ENCODE measurements at places on chromosomes 13 and 19.

GRCh38 chr13:43799191-43799590 is 12.4 kb upstream of the ENOX1 start:
- DNase-seq: no peak

DNA sequence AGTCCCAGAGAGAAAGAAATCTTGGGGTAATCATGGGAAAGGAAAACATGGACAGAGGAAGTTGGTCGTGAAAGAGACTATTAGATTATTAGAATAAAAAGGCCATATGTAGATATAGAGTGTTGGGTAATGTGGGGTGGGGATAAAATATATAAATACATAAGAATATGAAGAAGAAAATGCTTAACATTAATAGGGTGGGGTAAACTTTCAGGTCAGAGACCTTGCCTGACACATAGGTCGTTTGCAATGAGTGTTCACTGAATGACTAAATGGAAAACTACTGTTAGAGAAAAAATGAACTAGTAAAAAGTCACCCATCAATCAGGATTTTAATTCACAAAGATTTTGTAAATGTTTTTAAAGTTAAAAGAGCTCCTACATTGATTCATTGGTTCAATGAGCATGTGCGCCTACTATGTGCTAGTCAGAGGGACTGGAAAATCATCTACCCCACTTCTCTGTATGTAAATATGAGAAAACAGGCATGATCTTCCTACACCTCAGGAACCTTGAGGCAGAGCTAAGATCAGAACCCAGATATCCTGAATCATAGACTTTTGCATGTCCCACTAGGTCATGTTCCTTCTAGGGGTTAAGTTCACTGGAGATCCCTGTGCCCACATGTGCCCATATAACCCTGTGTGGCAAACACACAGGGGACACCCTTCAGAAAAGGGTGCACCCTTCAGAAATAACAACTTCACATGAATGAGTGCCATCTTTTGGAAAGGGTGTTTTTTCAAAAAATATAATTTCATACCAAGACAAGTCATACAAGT is 24.6 kb upstream of the KLF12 start:
- DNase-seq: no peak

DNA sequence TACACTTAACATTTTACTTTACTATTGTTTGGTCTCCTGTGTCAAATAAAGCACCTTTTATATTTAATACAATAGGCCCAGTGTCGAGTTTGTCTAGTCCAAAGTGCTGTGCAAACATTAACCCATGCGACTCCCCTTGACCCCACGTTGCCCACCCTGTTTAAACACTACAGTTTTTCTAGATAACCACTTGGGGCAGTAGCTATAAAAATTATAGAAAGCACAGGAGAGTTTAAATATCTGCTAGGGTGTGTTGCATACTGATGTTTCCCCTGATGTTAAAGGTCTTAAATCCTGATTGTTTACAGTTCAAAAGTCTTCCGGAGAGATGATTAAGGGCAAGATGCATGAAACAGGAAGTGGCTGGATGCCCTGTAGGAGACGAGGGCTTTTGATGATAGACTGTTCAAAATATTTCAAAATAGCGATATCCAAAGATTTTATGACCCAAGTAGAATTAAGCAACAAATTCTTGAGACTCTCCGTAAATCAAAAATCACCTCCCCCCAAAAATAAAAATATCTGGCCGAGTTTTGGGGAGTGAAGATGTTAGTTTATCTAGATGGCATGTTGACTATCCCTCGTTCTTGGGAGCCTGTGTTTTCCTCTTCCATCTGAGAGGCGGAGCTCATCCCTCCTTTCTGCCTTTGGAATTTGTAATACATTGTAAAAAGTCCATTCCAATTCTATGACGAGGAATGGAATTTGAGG is 167.1 kb downstream of the FGF9 start:
- DNase-seq: no peak

- no peak for DNase-seq
Measured at GRCh38 chr13:114067886-114068651, 64.4 kb downstream of the RASA3 start.

DNA sequence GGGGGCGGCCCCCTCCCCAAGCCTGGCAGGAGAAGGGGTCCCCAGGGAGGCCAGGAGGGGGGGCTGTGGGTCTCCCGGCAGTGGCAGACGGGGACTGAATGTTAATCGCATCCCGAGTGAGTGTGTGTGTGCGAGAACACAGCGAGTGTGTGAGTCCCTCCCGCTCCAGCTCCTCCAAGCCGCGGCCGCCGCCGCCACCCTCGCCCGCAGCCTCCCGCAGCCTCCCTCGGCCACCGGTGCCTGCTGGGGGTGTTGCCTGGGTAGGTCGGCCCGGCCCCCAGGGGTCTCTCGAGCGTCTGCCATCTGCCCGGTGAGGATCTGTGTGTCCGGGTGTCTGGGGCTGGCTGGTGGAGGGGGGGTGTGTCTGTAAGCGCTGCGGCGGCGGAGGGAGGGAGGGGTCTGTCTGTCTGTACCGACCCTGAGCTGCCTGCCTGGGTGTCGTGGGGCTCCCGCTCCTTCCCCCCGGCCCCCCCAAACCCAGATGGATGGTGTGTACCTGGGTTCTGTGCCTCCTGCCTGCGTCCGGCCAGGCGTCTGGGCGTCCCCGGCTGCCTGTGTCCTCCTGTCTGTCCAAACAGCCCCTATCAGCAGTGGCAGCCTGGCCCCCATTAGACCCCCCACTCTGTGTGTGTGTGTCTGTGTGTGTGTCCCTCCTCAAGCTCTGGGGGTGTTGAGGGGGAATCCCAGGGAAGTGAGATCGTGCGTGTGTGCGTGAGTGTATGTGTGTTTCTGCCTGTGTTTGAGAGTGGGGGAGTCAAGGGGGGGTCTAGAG is at the start of gene GRIN2D:
TSS of gene GRIN2D (plus strand) at position 110 of the 772 bp plus-strand sequence. CDS start 4,725 bp downstream, outside the sequence.
- DNase-seq: no peak

GRCh38 chr13:107713314-107713713 is 502.0 kb downstream of the LIG4 start:
- no peak for DNase-seq

DNA sequence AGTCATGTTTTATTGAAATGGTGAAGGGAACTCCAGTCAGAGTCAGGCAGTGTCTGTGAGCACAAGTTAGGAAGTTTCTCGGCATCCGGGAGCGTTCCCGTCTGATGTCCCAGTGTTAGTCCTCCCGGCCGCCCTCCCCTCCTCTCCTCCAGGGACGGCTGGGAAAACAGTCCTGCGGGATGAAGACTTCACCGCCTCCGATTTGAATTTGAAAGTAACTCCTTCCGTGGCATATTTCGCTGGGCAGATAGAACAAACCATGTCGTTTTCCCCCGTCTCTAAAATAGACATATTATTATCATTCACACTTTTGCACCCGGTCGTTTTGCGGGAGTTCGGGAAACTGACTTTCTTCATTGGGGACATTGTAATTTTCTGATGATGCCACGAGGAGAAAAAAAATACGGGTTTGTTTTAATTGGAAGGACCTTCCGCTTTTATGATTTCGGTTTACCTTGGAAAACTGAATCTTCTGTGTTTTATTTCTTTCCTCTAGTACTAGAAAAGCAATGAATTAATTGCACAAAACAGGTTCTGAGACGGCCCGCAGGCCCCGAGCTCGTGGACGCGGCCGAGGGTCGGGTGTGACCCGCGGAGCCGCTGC is 76.6 kb downstream of the ZIC5 start:
- DNase-seq: no peak

DNA sequence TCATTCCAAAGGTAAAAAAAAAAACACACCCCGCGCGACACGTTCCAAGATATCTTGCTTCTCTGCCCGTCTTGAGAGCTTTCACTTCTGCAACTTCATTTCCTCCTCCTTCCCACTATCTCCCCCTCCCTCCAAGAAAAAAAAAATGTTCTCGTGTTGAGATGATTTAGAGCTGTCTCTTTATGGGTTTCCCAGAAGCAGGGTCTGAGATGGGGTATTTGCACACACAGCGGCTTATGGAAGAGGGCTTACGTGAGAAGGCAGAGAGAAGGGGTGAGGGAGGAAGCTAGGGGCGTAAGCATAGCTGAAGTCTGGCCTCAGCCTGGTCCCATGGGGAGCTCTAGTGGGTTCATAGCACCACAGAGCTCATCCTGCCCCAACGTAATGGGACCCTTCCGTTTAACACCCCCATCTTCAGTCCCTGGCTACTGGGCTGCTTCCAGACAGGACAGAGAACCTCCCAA is 31.3 kb upstream of the USE1 start:
- DNase-seq: no peak

DNA sequence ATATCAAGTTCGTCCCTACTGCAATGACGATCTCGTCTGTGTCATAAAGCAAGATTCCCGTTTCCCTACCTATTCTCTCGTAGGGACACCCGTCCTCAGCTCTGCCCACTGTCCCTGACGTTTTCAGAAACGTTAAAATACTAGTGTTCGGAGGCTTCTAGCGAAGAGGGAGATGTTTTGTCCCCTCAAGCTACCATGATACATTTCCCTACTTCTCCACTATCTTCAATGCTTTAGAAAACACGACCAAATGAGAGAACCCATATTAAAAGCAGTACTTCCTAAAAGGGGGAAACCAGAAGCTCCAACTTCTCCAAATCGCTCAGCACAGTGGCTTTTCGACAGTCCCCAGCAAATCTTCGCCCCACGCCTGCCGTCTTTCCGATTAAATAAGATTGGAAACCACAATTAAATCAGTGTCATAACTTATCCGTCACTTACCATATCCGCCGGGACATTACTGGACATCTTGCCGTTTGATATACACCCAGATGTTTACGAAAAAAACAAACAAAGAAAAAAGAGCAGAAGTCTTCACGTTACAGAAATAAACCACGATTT is 1.3 kb downstream of the UBL3 start:
- DNase-seq: no peak

DNA sequence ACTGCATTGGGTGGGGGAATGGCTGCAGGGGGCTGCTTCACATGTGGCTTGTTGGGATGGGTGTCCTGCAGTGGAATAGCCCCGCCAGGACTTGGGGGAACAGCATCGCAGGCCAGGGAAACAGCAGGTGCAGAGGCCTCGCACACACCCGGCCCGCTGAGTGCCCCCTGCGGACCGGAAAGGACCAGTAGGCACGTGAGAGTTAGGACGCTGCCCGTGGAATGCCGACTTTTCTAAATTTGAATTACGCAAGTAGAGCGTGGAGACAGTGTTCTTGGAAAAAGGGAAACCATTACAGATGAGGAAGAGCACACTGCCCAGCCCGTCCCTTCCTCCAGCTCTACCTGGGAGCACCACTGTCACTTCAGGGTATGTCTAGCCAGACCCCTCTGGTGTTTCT is 11.5 kb downstream of the DNM2 start:
- no peak for DNase-seq

GRCh38 chr13:87923753-87924152 is 252.6 kb downstream of the SLITRK5 start:
- DNase-seq: no peak

GRCh38 chr19:34359954-34360315 is 5.1 kb upstream of the GPI start:
- DNase-seq: no peak

GRCh38 chr13:45367358-45367757 is 26.4 kb upstream of the TPT1 start:
- peak; percentile 81 for DNase-seq

DNA sequence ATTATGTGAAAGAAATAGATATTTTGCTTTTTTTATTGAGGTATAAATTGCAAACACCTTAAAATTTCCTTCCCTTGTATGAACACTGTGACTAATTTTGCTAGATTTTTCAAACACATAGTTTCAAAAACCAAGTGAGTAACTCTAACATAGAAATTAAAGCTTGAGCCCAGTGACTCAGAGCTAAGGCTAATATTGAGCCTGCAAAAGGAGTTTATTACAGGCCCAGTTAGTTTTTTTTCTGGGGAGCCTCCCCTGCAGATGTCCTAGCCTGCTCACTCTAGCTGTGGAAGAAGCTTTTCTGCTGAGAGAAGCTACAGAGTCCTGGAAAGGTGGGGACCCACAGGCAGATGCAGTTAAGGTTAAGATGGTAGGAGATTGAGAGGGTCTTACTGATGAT is 3.4 kb downstream of the ZNF430 start:
- DNase-seq: no peak

DNA sequence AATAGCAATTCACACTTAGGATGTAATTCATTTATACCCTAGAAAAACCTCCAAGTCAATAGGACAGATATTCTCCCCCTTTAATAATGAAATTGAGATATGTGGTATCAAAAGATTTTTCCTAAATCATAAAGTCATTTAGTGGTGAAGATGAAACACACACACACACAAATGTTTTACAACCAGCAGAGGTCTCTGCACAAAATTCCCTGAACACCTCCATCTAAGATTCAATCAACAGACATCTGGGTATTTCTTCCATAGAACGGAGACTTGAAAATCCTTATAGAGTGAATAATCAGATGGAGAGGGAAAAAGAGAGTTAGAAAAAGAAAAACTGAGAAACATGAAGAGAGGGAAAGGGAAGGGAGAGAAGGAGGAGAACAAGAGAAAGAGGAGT is 52.8 kb downstream of the MYCBP2 start:
- no peak for DNase-seq

GRCh38 chr19:16654140-16654539 is 5.8 kb downstream of the SMIM7 start:
- DNase-seq: no peak

DNA sequence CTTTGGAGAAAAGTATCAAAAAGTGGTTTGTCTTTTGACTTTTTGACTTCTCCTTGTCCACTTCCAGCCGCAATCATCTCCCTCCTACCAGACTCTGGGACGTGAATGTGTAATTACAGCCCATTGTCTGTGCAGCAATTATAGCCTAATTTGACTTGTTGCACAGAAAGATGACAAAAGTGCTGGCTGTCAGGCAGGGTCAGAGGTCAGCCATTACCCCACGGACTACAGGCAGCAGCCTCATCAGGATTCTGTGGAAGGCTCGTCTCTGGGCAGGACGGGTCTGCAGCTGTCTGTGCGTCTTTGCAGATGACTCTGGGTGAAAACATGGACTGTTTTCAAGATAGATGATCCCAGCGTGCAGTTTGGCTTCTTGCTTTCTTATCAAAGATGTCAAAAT is 102.2 kb upstream of the EDNRB start:
- DNase-seq: no peak

DNA sequence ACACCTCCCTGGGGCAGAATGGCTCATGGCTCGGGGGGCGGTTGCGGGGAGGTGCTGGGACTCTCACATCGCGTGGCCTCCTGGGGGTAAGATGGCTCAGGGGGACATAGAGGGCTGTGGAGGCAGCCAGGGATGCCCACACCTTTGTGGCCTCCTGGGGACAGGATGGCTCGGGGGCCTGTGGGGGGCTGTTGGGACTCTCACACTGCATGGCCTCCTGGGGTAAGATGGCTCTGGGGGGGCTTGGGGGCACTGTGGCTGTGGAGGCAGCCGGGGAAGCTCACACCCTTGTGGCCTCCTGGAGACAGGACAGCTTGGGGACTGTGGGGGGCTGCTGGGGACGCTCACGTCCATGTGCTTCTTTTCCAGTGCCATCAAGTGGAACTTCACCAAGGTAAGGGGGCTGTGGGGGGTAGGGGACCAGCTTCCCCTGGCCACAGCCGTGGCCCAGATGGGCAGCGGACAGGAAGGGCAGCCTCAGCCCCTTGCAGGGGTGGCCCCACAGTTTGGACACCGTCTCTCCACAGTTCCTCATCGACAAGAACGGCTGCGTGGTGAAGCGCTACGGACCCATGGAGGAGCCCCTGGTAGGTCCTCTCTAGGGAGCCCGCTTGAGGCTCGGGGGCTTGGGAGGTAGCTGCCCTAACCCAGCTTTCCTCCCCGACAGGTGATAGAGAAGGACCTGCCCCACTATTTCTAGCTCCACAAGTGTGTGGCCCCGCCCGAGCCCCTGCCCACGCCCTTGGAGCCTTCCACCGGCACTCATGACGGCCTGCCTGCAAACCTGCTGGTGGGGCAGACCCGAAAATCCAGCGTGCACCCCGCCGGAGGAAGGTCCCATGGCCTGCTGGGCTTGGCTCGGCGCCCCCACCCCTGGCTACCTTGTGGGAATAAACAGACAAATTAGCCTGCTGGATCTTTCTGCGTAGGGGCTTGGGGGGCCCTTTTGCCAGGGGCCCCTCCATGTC is 2.4 kb downstream of the GPX4 start:
- no peak for DNase-seq

GRCh38 chr19:19276851-19277250 is 3.8 kb upstream of the TM6SF2 start:
- DNase-seq: no peak
